Retina (tissue), 1 donor: ENCODE measurements at places on chromosomes 1 and 21.

- no peak for DNase-seq
Observed at GRCh38 chr1:27591622-27592021, 12.3 kb downstream of the AHDC1 start.

- no peak for DNase-seq
Observed at GRCh38 chr1:184473176-184473966, 86.5 kb downstream of the C1orf21 start.

DNA sequence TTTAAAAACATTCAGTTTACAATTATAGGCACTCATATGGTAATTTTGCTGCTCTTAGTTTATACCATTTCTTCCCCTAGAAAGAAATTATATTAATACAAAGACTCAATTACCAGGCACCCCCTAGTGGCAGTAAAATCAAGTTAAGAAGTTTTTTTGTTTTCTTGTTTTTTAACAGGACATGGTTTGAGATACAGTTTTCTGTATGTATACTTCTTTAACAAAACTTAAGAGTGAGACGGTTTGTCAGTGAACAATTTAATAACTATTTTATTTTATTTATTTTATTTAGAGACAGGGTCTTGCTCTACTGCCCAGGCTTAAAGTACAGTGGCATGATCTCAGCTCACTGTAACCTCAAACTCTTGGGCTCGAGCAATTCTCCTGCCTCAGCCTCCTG, 224.6 kb downstream of the FAF1 start:
- no peak for DNase-seq

GRCh38 chr1:88557014-88557413, 127.1 kb upstream of the PKN2 start:
- no peak for DNase-seq

DNA sequence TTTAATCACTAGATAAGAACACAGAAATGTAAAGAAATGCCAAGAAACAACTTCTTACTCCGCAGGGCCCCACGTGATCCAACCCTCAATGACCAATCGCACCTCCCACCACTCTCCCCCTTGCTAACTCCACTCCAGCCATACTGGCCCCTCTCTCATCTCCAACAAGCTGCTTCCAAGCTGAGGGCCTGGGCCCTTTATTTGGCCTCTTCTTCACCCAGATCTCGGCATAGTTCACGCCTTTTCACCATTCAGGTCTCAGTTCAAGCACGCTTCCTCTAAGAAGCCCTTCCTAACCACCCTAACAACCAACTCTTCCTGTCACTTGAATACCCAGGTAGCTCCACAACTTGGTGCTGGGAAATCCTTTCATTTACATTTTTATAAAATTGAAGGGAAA, 110.7 kb downstream of the TGFBR3 start:
- no peak for DNase-seq

DNA sequence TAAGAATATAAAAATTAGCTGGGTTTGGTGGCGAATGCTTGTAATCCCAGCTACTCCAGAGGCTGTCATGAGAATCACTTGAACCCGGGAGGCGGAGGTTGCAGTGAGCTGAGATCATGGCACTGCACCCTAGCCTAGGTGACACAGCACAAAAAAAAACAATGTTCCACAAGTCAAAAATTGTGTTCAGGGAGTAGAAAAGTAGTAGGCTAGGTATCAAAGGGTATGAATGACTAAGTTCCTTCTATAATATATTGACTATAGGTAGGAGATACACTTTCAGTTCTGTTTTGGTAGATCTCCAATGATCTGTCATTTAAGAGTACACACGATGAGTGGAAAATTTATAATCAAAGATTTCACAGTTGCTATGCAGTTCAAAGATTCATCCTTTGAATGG, 16.7 kb downstream of the USP48 start:
- DNase-seq = no peak

DNA sequence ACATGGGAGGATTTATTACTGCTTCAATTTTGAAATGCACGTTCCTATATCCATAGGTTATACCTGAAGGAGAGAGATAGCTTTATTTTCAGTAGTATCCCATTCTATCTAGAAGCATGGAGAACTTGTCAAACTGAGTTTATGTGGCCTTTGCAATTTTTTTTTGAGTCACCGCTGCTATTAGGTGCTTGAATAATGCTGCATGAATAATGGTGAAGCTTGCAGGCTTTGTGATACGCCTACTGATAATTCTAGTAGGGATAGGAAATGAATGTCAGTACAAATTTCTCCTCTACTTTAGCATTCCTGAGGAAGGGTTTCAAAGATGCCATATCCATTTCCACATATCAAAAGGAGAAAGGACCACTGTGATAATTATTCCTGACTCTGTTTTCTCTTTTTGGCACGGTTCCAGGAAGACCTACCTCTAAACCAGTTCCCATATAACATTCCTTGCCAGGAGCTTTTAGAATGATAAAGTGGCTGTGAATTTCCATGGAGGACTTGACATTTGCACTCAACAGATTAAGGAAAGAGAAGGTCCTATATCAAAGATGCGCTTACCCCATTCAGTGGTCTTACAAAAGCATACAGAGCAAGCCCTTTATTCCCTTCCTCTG, 83.5 kb downstream of the SPATA46 start:
- no peak for DNase-seq

DNA sequence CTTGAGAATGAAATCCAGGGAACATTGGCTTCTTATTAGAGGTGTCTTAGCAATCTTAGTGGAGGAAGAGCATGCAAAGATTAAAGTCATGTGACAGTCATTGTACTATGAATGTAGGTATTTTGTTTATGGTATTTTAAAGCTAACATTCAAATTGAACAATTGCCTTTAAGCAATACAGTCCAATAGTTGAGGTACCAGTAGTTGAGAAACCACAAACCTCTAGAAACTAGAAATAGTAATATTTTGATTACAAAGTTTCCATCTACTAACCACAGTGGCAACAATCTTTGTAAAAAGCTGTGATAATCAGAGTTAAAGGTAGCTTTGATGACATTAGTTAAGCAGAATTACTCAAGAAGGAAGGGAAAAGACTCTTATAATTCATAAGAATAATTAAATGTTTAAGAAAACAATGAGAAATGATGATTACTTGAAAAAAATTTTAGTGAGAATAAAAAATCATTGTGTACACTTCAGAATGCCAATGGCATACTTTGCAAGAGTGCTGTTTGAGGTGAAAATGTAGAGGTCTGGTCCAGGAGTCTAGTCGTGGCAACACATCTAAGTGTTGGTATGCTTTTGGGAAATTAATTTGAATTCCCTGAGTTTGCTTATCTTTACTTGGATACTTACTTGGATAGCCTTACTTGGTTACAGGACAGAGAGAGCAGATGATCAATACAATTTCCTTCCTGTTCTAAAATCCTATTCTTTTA, 104.9 kb upstream of the PTGFR start:
- no peak for DNase-seq

GRCh38 chr1:243962541-243962940, 88.5 kb upstream of the ZBTB18 start:
- DNase-seq = no peak

DNA sequence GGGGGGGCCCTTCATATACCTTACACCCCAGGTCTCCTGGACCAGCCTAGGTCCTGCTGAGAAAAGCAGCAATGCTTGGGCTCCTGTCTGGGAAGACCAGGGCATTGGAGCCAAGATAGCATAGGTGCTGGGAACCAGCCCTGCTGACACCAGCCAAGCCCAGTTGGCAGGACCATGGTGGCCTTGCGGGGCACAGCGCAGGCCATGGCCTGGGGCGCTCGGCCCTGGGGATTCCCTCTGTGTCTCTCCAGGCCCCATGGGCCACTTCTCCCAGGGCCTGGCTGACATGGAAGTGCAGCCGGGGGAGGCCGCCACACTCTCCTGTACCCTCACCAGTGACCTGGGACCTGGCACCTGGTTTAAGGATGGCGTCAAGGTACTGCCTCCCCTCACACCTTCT, 23.3 kb downstream of the IGFN1 start:
- no peak for DNase-seq

DNA sequence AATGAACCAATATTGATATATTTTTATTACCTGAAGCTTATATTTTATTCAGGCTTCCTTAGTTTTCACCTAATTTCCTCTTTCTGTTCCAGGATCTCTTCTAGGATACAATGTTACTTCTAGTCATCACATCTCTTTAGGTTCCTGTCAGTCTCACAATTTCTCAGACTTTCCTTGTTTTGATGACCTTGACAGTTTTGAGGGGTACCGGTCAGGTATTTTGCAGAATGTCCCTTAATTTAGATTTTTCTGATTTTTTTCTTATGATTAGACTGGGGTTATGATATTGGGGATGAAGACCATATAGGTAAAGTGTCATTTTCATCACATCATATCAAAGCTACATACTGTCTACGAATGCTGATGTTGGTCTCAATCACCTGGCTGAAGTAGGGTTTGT, 167.5 kb downstream of the LMX1A start:
- no peak for DNase-seq

DNA sequence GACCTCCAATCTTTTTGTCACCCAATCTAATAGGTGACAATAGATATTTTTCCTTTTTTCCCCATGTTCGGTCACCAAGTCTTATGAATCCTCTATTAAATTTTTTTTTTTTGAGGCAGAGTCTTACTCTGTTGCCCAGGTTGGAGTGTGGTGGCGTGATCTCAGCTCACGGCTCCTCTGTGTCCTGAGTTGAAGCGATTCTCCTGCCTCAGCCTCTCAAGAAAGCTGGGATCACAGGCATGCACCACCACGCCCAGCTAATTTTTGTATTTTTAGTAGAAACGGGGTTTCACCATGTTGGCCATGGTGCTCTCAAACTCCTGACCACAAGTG, 42.5 kb upstream of the MTF1 start:
- no peak for DNase-seq

GRCh38 chr1:110007046-110007830, 22.7 kb downstream of the AHCYL1 start:
- no peak for DNase-seq

DNA sequence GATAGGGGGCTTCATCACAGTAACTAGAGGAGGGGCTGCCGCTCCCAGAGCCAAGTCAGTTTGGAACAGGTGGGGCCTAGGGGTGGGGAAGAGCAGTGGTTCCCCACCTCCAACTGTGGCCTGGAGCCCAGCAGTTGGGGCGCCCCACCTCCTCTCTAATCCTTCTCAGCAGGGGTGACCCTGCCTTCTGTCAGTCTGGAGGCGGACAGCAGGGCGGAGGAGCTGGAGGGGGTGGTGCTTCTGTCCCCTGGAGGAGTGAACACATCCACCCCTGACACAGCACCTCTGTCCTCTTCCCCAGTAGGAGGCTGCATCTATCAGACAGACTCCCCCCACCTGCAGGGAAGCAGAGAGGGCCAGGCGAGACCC, 73.8 kb downstream of the MRPL37 start:
- peak; percentile 69 for DNase-seq

- no peak for DNase-seq
Observed at GRCh38 chr1:17355898-17356297, 16.1 kb upstream of the PADI6 start.

- no peak for DNase-seq
Observed at GRCh38 chr1:244254467-244254866, 197.2 kb downstream of the ADSS2 start.

GRCh38 chr1:53693773-53694717, 44.9 kb downstream of the GLIS1 start:
- no peak for DNase-seq

DNA sequence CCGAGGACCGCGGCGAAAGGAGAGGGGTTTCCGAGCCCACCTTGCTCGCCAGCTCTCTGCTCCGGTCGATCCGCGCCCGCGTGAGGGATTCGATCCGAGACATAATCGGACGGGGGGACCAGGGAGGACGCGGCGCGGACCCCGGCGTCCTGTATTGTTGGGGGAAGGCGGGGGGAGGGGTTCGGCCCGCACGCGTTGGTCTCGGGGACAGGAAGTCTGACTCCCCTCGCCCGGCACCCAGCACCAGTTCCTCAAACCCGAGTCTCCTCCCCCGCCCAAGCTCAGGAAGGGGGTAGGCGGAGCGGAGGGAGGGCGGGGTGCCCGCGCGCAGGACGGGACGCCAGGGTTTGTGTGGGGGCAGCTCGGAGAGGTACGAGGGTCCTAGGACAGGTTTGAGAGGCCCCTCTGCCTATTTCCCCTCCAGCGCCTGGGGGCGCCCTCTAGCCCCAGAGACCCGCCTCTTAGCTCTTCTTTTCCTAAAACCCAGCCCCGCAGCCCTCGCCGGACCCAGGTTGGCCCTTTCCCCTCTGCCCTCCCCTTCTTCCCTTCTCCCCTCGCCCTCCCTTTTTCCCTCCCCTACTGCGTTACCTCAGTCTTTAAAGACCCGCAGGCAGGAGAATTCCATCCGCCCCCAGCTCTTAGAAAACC, at the start of gene ARHGEF2:
TSS of gene ARHGEF2 (minus strand) at position 223 of the 648 bp plus-strand sequence. CDS start at position 103, 120 bp downstream.
- peak; percentile 74 for DNase-seq

- no peak for DNase-seq
Observed at GRCh38 chr1:117919376-117919775, 10.0 kb downstream of the GDAP2 start.

GRCh38 chr1:53473463-53473862, 14.3 kb downstream of the DMRTB1 start:
- DNase-seq = no peak

DNA sequence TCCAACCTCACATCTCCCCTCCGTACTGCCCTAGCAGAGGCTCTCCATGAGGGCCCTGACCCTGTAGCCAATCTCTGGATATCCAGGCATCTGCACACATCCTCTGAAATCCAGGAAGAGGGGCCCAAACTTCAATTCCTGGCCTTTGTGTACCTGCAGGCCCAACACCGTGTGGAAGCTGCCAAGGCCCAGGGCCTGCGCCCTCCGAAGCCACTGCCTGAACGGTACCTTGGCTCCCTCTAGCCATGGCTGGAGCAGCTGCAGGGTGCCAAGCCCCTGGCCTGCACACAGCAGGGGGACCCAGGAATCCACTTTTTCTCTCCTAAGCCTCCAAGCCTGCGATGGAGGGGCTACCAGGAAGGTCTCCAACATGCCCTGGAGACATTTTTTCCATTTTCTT, 84.2 kb downstream of the PTGER3 start:
- no peak for DNase-seq

DNA sequence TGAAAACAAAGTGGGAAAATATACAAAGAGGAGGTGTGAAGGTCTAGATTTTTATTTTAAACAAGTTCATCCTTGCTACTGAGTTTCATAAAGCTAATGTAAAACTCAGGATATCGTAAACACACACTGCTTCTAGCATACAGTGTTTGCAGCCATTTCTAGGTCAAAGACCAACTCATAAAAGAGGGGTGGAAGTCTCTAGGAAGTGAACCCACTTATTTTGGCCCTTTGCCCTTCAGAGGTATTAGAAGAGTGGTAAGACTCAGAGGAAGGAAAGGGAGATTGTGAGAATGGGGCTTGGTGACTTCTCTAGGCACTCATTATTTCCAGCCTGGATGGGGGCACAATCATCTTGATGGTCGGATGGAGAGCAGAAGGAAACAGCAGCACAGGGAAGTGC, 91.2 kb downstream of the TNFSF18 start:
- no peak for DNase-seq

DNA sequence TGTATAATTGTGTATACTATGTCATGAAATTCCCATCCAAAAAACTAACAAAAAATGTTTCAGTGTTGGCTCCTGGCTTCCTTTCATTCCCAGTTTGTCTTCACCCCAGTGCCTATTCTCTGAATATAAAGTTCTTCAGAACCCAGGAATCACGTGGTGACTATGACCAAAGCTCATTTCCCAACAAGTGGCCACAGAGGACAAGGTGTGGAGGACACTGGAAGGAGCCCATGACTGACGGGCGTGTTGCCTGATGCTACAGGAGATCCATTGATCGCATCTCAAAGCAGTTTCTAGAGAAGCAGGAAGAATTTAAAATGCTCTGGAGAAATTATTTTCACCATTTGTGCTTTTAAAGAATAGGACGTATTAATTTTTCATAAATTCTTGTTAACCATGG, 7.4 kb upstream of the GREM2 start:
- no peak for DNase-seq

- no peak for DNase-seq
Observed at GRCh38 chr1:84442256-84442655, 36.8 kb upstream of the RPF1 start.
